ENCODE measurements at places on chromosomes 6 and 20.

DNA sequence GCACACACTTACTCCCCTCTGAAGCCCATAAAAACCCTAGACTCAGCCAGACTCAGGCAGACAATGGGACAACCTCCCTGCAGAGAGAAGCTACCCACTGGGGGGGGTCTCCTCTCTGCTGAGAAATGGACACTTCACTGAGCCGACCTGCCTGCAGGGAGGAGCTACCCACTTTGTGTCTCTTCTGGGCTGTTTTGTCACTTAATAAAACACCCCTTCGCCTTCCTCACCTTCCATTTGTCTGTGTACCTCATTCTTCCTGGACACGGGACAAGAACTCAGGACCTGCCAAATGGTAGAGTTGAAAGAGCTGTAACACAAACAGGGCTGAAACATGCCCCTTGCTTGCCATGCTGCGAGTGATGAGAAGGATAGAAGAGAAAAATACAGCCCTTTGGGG is 151.7 kb upstream of the HDDC2 start:
- no peak for DNase-seq

GRCh38 chr20:42589976-42590639 is 599.6 kb downstream of the PTPRT start:
- DNase-seq, result no peak

GRCh38 chr6:57432157-57432556 is 114.7 kb downstream of the PRIM2 start:
- DNase-seq, result no peak

DNA sequence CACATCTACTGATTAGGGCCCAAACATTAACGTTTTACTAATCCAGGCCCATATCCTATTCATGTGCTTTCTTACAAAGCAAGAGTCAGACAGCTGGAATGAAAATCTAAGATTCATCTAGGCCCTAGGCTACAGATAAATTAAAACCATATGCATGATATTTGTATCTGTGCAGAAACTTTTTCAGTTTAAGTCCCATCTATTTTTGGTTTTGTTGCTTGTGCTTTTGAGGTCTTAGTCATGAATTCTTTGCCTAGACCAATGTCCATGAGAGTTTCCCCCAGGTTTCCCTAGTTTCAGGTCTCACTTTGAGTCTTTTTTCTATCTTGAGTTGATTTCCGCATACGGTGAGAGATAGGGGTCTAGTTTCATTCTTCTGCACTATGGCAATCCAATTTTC is 20.2 kb downstream of the ADNP start:
- no peak for DNase-seq

- no peak for DNase-seq
These were observed 2.7 kb upstream of the HACE1 start for GRCh38 chr6:104862456-104862855.

Data from naive thymus-derived CD4-positive, alpha-beta T cell (primary cell).